ENCODE measurements at places on chromosomes 3 and 15.

DNA sequence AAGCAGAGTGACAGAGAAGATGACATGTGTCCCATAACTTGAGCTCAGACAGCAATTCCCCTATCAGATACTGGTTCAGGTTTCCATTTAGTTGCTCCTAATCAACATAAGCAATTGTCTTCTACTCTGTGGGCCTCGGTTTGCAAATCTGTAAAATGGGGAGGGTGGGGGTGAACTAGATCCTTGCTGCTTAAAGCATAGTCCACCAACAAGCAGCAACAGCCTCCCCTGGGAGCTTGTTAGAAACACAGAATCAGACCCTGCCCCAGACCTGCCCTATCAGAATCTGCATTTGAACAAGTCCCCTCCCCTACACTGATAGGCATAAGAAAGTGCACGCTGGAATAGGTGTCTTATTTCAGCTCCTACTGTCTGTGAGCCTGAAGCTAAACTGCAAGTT is 87.8 kb downstream of the CEMIP start:
- no peak for DNase-seq

DNA sequence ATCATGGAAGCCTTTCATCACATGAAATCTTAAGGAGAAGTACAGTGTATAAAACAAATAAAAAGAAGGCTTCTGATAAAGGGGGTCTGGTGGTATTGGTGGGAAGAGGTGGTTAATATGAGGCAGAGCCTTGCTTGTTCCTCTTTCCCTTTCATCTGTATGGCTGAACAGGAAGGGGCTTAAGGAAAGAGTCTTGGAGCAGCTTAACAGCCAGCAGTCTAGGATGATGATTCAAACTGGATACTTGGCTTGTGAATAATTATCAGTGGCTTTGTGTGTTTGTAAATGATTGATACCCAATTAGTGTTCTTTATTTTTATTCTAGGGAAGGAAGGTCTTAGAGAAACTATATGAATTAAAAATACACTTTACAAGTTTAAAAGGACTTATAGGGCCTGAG is 29.1 kb upstream of the TCAIM start:
- no peak for DNase-seq

DNA sequence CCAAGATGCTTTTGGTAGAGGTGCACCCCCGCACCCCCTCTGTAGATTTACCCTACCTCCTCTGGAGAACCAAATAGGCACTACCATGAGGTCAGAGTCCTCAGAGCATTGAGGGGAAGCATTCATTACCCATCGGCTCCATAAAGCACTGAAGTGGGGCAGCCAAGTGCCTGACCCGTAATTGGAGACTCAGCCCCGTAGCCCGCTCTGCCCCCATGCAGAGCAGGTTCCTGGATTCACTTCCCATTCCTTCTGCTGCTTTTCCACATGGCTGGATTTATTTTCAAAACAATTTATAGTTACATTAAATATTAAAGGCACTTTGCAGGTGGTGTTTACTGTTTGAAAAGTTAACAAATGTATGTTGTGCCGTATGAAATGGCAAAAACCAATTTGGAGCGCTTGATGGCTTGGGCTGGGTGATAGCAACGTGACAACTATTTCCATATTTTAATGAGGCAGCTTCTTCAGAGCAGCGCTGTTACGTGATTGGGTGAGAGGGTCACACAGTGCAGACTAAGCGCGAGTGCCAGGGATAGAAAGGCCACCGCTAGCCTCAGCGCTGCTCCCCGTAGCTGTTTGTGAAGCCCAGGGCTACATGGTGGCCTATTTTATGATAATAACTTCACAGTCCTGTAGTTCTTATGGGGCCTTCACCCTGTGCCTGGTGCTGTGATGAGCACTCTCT is 373.8 kb upstream of the PROK2 start:
- no peak for DNase-seq

DNA sequence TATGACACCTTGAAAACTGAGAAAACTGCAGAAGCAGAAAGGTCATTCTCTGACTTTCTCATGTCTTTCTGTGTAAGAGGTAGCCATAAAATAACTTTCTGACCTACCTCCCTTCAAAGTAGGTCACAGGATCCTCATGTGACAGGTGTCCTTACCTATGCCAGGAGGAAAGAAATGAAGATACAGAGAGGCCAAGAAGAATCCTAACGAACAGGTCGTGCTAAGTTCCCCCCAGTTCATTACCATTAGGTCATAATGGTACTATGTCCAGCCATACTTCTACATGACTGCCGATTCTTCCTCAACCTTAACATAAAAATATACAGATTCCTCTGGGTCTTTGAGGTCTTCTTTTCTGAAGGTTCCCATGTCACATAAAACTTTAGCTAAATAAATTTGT is 118.6 kb downstream of the FOXB1 start:
- no peak for DNase-seq

GRCh38 chr3:17546500-17547255 is 195.8 kb downstream of the TBC1D5 start:
- DNase-seq: no peak

- DNase-seq: no peak
Measured at GRCh38 chr3:186001842-186002241, 64.0 kb upstream of the TRA2B start.

DNA sequence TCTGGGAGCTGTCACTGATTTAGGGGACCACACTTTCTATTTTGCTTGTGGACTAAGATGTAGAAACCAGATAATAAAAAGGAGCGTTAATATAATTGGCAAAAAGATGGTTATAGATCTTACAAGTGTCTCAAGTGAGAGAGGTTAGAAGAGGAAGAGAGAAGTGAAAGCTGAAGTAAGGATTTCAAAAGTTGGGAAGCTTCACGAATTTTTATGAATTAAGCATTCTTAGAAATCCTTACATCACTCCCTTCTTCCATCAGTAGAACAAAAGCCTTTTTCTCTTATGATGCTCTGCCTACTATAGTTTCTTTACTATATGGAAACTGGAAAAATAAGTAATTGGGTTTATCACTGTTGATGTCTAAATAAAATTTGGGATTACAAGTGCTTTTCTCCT is 146.5 kb downstream of the FNDC3B start:
- DNase-seq: no peak

DNA sequence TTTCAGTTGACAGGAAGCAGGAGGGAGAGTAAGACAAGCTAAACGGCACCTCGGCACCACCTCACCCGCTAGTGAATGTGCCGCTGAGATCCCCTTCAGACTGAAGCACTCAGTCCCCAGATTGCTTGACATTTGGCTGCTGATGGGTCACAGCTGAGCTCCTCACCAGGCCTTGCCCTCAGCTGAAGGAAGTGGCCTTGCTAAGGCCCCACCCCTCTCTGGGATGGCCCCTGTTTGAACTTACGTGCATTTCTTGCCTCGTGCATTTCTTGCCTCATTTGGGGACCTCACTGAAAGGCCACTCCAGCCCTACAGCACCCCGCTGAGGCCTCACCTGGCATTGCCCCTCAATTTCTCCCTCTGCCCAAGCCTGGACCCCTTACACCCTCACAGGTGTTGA is 39.8 kb downstream of the EOGT start:
- no peak for DNase-seq

DNA sequence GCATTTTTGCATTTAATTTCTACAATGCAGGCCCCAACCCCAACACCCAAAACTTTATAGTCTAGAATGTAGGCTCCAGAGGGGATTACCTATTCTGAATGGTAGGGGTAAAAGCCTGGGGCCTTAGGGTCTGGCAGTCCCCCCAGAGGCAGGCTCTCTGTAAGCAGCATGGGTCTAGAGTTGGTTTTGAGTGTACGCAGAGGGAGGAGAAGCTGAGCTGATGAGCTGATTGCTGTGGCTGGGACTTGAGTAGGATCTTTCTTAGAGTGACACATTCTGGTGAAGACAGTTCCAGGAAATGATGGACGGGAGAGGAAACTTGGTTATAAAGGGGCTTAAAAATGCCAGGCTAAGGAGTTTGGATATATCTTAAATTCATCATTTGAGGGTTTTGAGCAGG is 2.1 kb downstream of the LPP start:
- peak; percentile 22 for DNase-seq

GRCh38 chr3:112974894-112975293 is at the start of gene CD200R1:
Gene CD200R1 (minus strand): TSS chr3:112975103. CDS start chr3:112974857, 246 bp downstream.
- no peak for DNase-seq

DNA sequence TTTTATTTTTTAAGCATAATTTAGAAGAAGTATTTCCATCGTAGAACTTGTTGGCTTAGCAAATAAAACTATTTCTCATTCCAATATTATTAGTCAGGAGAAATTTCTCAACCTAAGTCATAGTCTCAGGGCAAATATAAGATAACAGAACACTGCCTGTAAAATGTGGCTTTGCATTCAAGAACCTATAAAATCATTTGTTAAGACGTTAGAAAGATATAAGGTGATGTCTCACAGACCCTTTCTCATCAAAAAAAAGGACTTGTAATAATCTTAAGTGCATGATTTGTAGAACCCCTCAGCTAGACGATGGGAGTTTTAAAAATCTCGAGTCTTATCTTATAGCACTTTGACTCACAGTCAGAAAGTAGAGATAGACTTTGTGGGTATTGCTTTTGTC is 314.7 kb upstream of the CFAP20DC start:
- no peak for DNase-seq

- no peak for DNase-seq
Measured at GRCh38 chr3:107710851-107711250, 188.1 kb downstream of the BBX start.

- DNase-seq: no peak
Measured at GRCh38 chr3:169060037-169060436, 603.5 kb downstream of the MECOM start.

DNA sequence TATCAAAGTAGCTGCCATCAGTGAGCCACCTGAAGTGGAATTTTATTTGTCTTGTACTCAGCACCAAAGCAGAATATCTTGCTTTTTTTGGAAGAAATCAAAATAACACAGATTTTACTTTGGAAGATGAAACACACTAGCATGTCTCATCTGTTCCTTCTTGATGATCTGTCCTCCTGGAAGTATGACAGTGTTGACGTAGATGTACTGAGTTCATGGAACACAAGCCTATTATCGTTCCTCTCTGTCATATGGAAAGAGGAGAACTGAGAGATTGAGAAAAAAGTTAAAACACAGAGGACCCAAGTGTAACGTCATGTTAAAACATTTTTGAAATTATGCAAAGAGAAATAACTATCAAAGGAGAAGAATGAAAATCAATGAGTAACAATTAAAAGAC is 340.2 kb downstream of the ROBO2 start:
- DNase-seq: no peak

- no peak for DNase-seq
Measured at GRCh38 chr3:73547427-73548248, 77.1 kb downstream of the PDZRN3 start.

DNA sequence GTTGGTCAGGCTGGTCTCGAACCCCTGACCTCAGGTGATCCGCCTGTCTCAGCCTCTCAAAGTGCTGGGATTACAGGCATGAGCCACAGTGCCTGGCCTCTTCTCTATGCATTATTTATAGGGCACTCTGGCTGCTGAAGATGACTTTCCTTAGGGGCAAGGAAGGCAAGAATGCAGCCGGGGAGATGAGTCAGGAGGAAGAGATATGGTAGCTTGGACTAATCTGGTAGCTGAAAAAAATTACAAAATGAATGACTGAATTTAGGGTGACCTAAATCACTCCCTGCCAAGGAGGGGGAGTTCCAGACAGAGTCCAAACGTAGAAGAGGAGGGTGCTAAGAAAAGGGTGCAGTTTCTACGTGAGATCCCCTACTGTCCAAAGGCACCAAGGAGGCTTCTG is 14.2 kb downstream of the RHCG start:
- no peak for DNase-seq

DNA sequence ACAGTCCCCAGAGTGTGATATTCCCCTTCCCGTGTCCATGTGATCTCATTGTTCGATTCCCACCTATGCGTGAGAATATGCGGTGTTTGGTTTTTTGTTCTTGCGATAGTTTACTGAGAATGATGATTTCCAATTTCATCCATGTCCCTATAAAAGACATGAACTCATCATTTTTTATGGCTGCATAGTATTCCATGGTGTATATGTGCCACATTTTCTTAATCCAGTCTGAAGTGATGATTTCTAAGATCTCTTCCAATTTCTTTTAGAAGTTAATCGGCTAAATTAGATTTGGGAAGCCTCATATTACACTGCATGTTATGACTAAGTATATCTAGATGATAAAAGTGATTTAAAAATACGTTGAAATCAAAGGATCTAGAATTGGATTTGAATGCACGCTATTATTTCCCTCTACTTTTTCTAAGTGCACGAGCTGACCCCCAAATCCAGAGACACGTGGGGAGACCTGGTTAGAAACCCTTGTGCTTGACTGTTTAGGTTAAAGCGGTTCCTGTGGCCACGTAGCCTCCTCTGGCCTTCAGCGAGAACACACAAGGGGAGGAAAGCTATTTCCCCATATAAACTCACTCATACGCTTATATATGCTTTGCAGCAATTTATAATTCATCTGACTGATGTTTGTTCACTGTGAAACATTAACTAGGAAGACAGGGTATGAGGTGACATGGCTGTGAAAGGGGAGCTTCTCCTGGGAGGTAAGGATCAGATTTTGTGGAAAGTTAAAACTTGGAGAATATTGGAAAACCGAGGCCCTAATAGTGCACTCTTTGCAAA is 243.8 kb downstream of the PDZRN3 start:
- DNase-seq: no peak

GRCh38 chr3:85572426-85572825 is 613.6 kb downstream of the CADM2 start:
- no peak for DNase-seq

- no peak for DNase-seq
Measured at GRCh38 chr3:10274601-10275000, 18.1 kb downstream of the GHRL start.

- DNase-seq: no peak
Measured at GRCh38 chr3:49930168-49930690, 618 bp upstream of the MON1A start.

DNA sequence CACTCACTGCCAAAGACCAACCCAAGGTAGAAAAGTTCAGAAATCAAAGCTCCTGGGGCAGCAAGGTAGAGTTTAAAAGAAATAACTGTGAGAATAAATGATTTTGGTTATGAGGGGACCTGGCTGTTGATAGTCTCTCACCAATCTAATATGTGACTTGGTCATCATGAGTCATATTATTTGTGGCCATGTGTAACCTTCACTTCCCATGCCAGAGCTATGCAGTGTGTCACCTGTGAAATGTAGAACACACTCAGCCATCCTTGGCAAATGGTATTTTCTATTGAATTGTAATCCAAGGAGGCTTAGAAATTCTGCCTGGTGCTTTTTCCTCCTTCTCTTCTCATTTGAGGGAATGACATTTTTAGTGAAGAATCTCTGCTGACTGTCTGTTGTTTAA is 184.2 kb upstream of the STAC start:
- DNase-seq: no peak

DNA sequence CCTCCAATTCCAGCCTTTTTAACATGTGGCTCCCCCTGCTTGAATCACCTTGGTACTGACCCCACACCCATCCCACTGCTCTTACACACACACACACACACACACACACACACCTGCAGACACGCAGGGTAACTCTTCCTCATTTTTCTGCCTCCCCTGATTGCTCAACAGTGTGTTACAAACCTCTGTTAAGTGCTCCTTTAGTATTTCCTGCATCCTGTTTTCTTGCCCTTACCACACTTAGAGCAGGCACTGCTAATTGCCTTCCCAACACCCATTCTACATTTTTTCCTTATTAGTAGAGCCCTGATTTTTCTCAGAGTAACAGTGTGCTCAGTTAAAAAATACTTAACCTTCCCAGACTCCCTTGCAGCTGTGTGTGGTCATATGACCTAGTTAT is 184.0 kb downstream of the EBLN2 start:
- DNase-seq: no peak
